ENCODE measurements at places on chromosomes 13 and 19. TPM values are rescaled to one million over a fixed set of nuclear protein-coding genes. Genes with fewer than 3 reads are reported as not detected.
A peak's percentile ranks its signal among the peaks of the same experiment; 100 is the strongest.

DNA sequence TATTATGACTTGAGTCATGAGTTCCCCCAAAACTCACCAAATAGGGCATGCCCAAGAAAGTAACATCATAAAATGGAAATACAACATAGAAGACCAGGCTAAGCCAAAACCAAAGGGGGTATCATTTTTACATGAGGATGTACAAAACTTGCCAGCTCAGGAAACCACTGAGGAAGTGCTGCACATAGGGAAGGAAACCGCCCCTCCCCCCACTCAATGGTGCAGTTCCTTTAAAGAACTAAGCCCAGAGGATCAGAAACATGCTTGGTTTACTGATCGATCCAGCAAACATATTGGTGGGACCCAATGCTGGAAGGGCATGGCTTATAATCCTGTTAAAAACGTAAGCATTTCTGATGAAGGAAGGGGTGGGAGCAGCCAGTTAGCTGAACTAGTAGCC is 4.2 kb upstream of the ZNF486 start:
- no peaks in the 10 kb centered on the region for H3K27me3 ChIP-seq
- no peak overlapping the region for H3K4me3 ChIP-seq
- DNase-seq: peak; percentile 37
- peaks cover 14% of the 10 kb centered on the region for H3K4me1 ChIP-seq
- no peak overlapping the region for H3K27ac ChIP-seq

DNA sequence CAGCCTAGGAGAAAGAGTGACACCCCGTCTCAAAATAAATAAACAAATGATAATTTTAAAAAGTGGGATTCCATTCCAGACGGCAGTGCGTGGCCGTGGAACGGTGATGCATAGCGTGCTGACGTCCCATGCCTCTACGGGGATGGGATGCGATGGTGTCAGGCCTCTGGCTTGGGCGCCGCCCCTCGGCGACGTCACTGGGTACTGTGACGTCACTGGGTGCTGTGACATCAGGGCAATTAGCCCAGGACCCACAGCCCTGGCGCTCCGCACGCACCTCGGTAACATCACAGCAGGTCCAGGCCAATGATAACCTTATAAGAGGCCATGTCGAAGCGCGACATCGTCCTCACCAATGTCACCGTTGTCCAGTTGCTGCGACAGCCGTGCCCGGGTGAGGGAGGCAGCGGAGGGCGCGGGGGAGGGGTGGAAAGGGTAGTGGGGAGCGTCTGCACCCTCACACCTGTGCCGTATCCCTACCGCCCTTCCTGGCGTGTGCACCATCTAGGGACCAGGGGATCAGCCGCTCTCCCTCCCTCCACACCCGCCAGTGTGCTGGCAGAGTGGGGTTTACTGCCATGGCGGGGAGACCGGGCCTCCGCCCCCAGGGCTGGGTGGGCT is at the start of gene GAPDHS:
Gene GAPDHS, plus strand, starts transcription at position 256 of the 621 bp plus-strand sequence. Its CDS starts 72 bp downstream, at position 328.
- peaks cover 23% of the 10 kb centered on the region for H3K27me3 ChIP-seq
- no peak for DNase-seq
- H3K4me1 ChIP-seq: peaks cover 12% of the 10 kb centered on the region
- H3K4me3 ChIP-seq: peak within 1 kb of the TSS; percentile 52

DNA sequence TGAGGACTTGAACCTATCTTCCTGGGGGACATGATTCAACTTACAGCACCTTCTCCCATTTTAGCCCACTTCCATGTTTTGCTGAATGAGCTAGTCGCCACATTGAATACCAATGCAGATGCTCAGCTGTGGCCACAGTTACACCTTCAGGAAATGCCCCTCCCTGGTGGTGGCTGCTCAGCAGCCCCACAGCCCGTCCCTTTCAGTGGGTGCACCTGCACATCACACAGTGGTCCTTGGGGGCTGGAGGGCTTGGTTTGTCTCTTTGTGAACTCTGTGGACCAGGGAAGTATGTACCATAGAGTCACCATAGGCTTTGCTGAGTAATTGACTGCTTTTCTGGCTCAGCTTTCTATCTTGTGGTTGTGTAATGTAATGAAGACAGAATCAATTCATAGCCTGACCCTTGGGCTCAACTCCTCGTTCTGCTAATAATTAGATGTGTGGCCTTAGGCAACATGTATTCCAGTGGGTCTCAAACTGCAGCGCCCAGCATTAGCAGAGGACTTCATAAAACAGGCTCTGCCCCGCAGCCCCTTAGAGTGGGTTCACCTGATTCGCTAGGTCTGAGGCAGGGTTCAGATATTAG is 48.1 kb upstream of the FARP1 start:
- H3K27me3 ChIP-seq: peaks cover 12% of the 10 kb centered on the region
- DNase-seq: no peak
- no peaks in the 10 kb centered on the region for H3K4me1 ChIP-seq
- no peak overlapping the region for H3K27ac ChIP-seq

- H3K27me3 ChIP-seq: no peaks in the 10 kb centered on the region
- H3K4me1 ChIP-seq: peaks cover 12% of the 10 kb centered on the region
- peaks cover 18% of the 10 kb centered on the region for H3K36me3 ChIP-seq
- DNase-seq: no peak
- H3K27ac ChIP-seq: peak overlapping the region; percentile 97
Observed at GRCh38 chr19:52527956-52528351, 486 bp downstream of the ZNF808 start.

- no peak overlapping the region for H3K27ac ChIP-seq
- no peaks in the 10 kb centered on the region for H3K36me3 ChIP-seq
- H3K27me3 ChIP-seq: no peaks in the 10 kb centered on the region
- no peaks in the 10 kb centered on the region for H3K4me1 ChIP-seq
Observed at GRCh38 chr13:88031980-88032559, 360.9 kb downstream of the SLITRK5 start.

DNA sequence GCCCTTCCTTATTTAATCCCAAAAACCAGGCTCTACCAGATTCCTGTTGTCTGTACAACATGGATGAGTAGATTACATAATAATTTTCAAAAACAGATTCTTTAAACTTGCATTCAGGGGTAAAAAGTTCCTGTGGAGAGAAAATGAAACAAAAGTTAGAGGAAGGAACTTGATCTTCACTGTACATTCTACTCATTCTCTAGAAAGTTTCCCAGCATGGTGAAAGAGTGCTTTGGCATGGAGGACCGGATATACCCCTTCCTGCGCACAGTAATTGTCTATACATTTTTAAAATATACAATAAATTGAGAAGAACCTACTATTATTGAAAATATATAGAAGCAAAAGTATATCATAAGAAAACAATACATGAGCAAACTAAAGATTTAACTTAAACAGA is 274.2 kb downstream of the ITGBL1 start:
- no peaks in the 10 kb centered on the region for H3K36me3 ChIP-seq
- H3K4me3 ChIP-seq: no peak overlapping the region
- no peaks in the 10 kb centered on the region for H3K27me3 ChIP-seq
- H3K27ac ChIP-seq: no peak overlapping the region
- DNase-seq: no peak

DNA sequence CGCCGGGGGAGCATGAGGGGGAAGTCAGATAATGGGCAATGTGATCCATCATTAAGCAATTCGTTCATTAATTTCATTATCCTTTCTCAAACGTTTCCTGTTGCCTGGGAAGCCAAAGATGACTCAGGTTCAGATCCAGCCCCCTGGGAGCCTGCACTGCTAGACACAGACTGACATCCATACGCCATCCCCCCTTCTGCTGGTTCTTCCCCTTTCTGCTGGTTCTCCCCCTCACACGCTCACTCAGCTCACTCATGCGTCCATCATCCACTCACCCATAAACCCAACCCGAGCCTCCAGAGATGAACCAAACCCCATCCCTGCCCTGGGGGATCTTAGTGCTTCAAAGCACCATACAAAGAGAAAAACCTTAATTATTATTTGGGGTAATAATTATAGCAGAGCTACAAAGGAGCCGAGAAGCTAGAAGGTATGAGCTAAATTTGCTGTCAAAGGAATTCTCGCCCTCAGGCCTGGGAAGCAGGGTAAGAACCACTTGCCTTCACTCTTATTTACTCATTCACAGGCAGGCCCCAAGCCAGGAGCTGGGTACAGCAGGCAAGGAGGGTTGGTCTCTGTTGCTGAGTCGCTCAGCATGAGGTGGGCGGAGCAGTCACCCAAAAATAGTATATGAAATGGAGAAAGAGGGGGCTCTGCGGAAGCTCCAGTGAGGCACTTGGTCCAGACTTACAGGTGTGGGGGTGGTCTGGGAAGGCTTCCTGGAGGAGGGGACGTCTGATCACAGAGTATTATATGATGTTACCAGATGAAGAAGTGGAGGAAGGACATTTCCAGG is 7.0 kb upstream of the ZNF444 start:
- H3K4me3 ChIP-seq: no peak overlapping the region
- H3K36me3 ChIP-seq: no peaks in the 10 kb centered on the region
- peaks cover under 1% of the 10 kb centered on the region for H3K4me1 ChIP-seq
- H3K27me3 ChIP-seq: no peaks in the 10 kb centered on the region
- no peak overlapping the region for H3K27ac ChIP-seq

DNA sequence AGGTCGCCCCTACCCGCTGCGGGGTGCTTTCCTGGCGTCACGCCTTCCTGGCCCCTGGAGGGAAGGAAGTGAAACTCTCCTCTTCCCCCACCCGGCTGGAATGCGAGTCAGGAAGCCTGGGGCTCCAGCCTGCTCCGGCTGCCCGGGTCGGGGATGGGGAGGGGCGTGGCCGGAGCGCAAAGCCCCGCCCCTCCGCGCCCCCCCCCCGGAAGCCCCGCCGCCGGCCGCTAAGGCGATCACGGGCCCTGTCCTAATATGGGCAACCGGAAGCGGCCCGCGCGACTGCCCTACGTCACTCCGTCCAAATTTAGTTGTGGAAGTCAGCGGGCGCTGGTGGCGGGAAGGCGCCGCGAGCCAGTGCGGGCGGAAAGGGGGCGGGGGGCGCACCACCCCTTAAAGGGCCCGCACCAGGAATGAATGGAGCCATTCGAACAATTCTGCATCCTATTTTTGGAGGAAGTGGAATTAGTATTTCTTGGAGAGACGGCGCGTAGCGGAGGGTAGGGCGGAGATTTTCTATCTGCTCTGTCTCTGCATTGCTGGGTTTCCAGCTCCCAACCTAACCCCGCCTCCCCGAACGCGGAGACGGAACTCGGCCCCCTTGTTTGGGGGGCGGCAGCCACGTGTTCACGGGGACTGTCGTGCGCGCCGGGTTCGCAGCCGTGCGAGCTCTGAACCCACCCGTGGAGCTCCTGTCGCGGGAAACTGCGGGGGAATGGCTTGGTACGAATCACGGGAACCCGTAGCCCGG is 1.6 kb downstream of the IER2 start:
- peaks cover 30% of the 10 kb centered on the region for H3K36me3 ChIP-seq
- H3K27ac ChIP-seq: peak overlapping the region; percentile 100
- peaks cover 28% of the 10 kb centered on the region for H3K4me1 ChIP-seq
- H3K27me3 ChIP-seq: no peaks in the 10 kb centered on the region

DNA sequence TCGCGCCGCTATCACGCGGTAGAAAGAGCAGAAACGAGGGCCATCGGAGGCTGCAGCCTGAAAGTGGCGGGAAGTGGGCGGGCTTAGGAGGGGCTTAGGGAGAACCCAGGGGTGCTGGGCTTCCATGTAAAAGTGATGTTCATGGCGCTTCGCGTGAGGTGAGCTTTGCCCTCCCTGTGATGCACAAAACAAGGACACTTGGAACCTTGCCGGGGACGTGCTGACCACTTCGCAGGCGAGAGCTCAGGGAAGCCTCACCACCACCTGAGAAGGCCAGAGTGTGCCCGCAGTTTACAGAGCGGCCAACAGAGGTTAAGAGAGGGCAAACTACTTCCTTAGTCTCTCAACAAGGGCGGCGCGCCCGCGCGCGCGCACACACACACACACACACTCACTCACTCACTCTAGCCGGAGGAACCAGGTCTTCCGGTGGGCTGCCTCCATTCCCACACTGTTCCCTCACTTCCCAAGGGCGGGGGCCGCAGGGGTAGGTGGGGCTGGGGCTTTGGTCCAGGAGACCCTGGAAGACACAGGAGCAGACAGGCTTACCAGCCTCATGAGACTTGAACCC is 651 bp downstream of the GAPDHS start:
- H3K27ac ChIP-seq: peak overlapping the region; percentile 67
- peaks cover 18% of the 10 kb centered on the region for H3K27me3 ChIP-seq

DNA sequence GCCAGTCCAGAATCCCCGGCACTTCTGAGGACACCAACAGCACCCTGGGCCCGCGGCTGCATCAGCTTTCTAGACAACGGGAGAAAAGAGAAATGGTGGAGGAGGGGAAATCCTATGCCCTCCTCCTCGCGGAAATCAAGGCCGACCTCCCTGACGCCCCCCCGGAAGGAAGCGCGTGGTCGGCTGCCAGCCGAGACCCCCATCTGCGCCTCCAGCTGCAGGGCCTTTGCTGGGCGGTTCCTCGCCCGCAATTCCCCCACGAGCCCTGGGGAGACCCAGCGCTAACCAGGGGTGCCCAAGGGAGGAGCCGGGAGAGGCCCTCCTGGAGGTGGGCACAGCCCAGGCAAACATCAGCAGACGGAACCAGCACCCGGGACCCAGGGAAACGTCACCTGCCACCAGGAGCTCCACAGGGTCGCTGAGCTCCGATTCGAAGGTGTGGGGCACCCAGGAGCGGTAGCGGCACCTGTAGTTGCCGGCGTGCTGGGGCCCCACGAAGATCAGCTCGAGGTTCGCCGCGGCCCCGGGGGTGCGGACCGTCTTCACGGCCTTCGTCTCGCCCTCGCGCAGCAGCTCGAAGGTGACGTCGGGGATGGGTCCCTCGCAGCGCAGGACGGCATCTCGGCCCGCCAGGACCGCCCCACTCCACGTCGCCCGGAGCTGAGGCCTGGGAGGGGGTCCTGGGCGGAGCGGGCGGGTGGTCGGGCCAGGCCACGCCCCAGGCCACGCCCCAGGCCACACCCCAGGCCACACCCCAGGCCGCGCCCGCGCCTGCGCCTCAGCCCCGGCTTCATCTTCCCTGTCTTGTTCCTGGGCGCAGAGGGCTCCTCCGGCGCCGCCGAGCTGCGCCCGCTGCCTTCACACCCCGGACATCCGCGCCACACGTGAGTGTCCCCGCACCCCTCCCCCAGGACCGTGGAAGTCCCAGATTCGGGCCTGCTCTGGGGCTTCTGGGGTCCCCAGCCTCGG is 6.0 kb downstream of the A1BG start:
- H3K27ac ChIP-seq: peak overlapping the region; percentile 84
- no peaks in the 10 kb centered on the region for H3K27me3 ChIP-seq
- peak; percentile 79 for DNase-seq
- H3K36me3 ChIP-seq: peaks cover 26% of the 10 kb centered on the region
- H3K4me1 ChIP-seq: peaks cover 23% of the 10 kb centered on the region

DNA sequence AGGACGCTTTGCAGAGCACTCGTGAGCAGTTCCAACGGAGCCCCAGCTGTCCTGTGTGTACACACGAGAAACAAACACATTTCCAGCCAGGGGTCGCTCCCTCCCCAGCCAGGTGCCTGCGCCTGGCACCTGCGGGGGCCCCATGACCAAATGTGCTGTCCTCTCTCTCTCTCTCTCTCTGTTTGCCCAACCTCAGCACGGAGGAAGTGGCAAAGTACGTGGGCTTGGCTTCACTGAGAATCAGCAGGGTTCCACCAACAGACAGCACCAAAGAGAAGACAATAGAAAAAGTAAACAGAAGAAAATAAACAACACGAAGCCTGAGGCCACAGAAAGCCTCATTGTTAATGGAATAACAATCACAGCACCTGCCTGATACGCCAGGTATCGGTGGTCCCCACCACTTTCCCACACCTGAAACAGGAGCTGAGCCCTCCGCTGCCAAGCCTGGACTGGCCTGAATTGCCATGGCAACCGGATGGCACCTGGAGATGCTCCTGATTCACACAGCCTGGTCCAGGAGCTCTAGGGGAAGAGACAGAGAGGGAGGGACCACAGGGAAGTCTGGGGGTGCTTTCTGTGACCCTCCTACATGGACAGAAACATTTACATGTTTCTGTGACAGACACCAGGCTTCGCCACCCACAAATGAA is 103.9 kb upstream of the CACNA1A start:
- H3K4me3 ChIP-seq: no peak overlapping the region
- H3K27me3 ChIP-seq: peaks cover 7% of the 10 kb centered on the region
- peak; percentile 39 for DNase-seq
- no peak overlapping the region for H3K27ac ChIP-seq

Gene GNG7
- 0.27 TPM for total RNA-seq

Gene MBNL2
- 16.1 TPM for total RNA-seq

Gene LILRB4
- total RNA-seq: not detected

Gene PSG1
- not detected for total RNA-seq

Gene ZNF17
- 8.8 TPM for total RNA-seq

Gene SELENOW
- total RNA-seq: 106 TPM

Gene CRTC1
- total RNA-seq: 4.4 TPM

Data from activated CD8-positive, alpha-beta T cell treated with anti-CD3 and anti-CD28 coated beads for 36 hours (primary cell).